Stimulated activated CD4-positive, alpha-beta T cell treated with anti-CD3 and anti-CD28 coated beads, Interleukin-1b, Interleukin-23, amount 100 ng/mL, for 24 hours (primary cell): ENCODE measurements at places on chromosomes 3 and 15.

DNA sequence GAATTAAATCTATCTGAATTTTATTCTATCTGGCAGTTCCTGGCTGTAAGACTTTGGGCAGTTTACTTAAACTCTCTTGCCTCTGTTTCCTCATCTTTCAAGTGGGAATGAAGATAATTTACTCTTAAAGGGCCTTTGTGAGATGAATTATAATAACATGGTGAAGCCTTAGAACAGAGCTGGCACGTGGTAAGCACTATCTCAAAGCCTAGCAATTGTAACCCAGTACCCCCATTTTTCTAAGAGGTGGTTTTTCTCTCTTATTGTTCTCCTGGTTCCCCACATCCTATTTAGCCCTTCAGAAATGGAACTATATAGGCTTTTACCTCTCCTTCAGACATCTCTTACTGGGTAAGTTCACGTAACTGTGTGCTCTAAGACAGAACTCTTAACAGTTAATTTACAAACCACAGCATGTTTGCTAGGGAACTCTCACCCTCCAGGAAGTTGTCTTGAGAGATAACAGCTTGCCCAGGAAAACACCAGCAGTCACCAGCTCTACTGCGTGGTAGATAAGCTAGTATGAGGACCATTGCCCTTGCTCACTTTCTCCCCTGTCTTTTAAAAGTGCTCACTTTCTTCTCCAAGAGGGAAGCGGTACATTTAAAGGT, 12.3 kb upstream of the CRBN start:
- no peak for DNase-seq

GRCh38 chr15:57321973-57322601, 54.2 kb upstream of the CGNL1 start:
- no peak for DNase-seq

DNA sequence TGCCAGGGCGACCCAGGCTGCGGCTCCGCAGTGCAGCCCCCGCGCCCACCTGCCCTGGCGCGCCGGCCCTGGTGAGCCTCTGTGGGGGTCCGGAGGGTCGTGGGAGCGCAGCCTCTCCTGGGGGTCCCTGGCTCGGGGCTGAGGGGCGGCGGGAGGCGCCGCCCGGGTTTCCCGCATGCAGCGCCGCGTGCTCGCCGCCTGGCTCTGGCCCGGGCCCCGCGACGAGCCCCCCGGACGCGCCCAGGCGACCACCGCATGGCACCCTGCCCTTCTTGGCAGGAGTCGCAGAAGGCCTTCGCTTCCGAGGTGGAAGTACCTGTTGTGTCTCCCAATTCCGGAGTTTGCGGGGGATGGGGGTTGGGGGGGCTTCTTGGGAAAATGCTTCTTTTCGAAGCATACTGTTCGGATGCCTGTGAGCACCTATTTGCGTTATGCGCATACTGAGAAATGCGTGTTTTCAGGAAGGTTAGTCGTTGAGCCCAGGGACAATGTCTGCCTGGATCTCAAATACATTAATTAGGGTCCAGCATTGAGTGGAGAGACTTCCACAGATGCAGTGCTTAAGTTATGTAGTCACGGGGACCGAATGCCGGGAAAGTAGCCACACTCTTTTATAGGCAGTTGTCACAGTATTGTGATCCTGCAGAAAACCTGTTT, 1.3 kb downstream of the GABRA5 start:
- DNase-seq: no peak

GRCh38 chr3:191026746-191027145, 164.3 kb upstream of the GMNC start:
- no peak for DNase-seq

GRCh38 chr15:78149805-78150751, 916 bp downstream of the IDH3A start:
- no peak for DNase-seq

- no peak for DNase-seq
Observed at GRCh38 chr3:46593979-46594378, 18.3 kb upstream of the FAM240A start.

- no peak for DNase-seq
Observed at GRCh38 chr3:42043099-42043813, 47.9 kb upstream of the TRAK1 start.

DNA sequence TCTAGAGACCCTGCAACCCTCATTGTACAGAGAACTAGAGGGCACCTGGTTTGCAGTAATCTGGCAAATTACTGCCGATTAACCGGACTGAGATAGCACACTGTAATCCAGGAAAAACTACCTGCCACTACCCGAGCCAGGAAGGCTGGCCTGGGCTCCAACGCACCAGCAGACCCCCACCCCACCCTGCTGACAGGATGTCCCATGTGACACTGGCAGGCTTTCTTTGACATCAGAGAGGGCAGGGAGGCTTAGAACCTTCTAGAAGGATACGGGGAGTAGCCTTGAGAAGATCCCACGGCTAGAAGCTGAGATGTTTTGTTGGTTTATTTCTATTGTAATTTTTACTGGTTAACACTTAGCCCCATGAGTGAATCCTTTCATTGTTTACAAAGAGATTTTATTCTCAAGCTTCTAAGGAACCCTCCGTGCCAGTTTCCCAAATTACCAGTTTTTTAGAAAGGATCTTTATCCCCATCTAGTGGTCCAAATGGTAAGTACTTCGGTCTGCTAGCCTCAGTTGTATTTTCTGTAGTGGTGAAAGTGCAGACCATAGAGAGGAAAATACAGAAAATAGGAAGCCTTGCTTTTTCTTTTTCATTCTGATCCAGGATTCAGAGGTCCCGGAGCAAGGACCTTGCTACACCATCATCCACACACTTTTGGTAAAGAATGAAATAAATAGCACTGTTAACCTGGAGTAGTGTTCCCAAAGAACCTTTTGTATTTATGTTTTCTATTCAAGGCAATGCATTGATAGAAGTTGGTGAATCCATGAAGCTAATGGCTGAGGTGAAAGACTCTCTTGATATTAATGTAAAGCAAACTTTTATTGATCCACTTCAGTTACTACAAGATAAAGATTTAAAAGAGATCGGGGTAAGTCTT, 81.9 kb upstream of the ADAMTSL3 start:
- no peak for DNase-seq

GRCh38 chr3:185254799-185255198, 950 bp upstream of the EHHADH start:
- DNase-seq: no peak

- no peak for DNase-seq
Observed at GRCh38 chr3:13045904-13046568, 27.2 kb downstream of the IQSEC1 start.

GRCh38 chr3:13064964-13065363, 8.3 kb downstream of the IQSEC1 start:
- DNase-seq: no peak

DNA sequence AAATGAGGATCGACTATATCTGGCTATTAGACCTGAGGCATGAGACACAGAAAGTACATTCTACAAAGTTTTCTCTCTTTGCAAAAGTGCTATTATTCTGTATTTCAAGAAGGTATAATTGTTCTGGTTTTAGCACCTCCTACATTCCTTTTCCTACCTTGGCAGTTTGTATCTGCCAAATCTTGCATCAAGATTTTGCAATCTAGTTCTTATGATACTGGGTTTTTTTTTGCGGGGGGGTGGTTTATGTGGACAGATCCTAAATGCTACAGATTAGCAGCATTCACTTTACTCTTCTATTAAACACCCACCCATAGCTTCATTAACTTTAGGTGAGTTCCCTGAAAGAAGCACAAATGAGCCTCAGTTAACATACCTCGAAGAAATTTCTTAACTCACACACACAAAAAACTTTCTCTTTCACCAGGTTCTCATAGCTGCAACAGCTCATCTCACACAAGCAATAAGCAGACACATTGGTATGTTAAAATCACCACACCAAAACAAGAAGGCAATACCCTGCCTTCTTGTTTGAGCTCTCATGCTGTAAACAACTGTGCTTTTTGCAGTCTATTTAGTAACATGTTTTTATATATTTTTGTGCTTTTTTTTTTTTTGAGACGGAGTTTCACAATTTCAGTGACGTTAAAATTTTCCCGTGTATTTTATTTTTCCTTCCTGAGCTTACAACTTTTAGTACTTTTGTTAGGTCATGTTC, 73.0 kb upstream of the VGLL4 start:
- DNase-seq: no peak

DNA sequence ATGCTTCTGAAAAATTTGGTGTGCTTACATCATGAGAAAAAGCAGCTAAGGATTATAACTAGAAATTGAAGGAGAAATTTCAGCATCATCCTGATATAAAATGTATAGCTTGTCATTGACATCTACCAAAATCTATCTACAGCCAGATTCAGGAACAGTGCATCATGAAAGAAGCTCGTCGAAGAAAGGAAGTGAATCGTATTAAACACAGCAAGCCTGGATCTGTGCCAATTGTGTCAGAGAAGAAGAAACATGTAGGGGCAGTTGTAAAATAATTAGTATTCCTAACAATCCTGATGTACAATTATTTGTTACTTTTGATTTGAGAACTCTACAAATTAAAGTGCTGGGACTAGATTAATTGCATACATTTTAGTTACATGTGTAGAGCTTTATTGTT, 37.2 kb downstream of the AP4E1 start:
- no peak for DNase-seq

GRCh38 chr3:166902374-166902773, 477.7 kb downstream of the ZBBX start:
- DNase-seq: no peak

- no peak for DNase-seq
Observed at GRCh38 chr15:40248006-40248783, 9.3 kb downstream of the PAK6 start.

DNA sequence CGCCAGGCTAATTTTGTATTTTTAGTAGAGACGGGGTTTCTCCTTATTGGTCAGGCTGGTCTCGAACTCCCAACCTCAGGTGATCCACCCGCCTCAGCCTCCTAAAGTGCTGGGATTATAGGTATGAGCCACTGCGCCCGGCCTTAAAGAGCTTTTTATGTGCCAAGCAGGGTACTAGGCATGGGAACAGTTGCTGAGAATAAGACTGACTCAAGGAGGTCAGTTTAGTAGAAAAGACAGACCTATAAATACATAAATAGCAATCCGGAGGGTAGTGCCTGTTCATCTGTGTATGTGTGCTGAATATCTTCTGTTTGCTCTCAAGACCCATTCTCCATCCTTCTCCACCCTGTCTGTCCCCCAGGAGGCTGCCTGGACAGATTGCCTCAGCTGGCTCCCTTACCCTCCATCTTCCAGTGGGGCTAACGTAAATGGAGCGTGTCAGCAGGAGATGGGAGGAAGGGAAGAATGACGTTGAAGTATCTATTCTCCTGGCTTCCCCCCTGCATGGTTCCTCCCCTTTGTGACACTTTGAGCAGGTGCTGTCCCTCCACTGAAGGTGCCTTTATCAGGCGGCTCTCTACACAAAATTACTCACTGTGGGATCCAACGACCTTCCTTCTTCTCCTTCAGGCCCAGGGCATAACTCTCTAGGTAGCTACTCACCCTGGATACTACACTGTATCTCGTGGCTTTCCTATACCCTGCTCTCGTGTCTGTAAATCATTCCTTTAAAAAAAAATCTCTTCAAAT, 31.1 kb downstream of the FBXO40 start:
- DNase-seq: no peak

- no peak for DNase-seq
Observed at GRCh38 chr3:149489060-149489690, 14.7 kb downstream of the TM4SF4 start.

GRCh38 chr15:62357431-62357830, 192.3 kb upstream of the C2CD4B start:
- no peak for DNase-seq

- no peak for DNase-seq
Observed at GRCh38 chr3:126264952-126265351, 84.6 kb upstream of the ALDH1L1 start.

GRCh38 chr3:174439331-174440252, 419.5 kb upstream of the NAALADL2 start:
- DNase-seq: no peak

GRCh38 chr3:160977773-160978172, 127.4 kb downstream of the B3GALNT1 start:
- DNase-seq: no peak

DNA sequence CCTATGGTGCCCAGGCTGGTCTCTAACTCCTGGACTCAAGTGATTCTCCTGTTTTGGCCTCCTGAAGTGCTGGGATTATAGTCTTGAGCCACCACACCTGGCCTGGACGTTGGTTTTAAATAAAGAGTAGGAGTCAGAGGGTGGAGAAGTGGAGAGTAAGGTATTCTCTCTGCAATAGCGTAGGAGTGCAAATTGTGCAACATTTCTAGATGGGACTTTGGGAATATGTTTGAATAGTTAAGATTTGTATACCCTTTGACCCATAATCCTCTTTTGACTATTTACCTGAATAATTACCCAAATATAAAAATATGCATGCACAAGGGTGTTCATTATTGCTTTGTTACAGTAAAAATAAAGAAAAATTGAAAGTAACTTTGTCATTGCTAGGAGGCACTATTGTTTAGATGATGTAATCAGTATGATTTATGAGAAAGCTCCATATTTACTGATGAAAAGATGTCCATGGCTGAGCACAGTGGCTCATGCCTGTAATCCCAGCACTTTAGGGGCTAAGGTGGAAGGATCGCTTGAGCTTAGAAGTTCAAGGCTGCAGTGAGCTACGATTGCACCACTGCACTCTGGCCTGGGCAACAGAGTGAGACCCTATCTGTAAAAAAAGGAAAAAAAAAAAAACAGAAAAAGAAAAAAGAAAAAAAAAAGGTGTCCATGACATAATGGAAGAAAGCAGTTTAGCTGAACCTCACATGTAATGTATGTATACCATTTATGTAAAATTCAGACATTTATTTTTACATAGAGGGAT, 15.1 kb upstream of the XYLB start:
- DNase-seq: no peak

- DNase-seq: no peak
Observed at GRCh38 chr15:51270706-51271105, 67.7 kb downstream of the CYP19A1 start.

DNA sequence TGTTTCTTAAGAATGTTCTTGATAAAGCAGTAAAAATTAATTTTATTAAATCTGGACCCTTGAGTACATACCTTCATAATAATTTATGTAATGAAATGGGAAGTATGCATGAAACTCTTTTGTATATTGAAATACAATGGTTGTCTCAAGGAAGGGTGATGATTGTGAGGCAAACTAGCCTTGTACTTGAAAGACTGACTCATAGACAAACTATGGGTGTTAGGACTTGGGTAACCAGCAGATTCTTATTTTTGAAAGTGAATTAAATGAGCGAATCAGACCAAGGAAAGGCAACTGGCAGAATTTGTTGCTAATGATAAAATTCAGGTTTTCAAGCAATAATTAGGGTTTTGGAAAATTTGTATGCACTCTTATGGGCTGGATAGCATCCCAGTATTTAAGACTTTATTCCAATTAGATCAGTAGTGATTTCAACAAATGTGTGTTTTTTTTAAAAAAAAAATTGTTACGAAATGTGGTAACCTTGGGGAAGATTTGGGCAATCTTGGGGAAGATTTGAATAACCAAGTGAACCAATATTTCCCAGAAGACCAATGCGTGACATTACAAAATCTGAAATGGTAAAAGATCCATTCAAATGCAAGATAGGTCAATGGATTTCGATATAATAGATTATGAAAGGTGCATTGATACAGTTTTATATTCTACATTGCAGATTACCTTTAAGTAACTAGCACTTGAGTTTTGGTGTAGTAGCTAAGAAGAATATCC, 42.0 kb downstream of the ATP2C1 start:
- no peak for DNase-seq
